ENCODE measurements at places on chromosomes 1 and 21.

DNA sequence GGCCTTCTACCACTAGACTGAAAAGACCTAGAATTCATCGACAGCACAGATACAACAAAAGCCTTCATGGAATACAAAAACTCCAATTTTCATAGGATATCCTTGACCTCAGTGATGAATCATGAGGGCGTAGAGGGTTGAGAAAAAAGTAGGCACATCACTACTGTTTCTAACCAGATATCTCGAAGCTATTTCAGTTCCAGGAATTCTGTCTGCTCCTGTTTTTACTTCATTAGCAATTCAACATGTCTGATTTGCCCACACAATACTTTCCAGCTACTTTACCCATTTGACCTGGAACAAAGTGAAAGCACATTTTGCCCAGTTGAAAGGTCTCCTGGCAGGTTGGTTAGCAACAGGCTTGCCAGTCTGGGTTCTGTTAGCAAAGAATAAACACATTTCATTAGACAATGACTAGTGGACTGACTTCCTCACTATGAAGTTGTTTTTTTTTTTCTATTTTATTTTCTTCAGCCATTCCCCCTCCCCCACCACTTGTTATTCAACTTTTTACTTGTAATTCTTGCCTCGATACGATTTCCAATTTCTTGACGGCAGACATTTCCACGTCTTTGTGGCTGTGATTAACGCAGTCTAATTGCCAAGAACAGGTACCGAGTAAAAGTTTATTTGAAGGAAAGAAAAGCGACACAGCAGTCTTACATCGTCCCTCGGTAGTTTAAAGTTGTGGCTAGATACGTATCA lies 4.0 kb upstream of the ZBTB18 start:
- DNase-seq: no peak

DNA sequence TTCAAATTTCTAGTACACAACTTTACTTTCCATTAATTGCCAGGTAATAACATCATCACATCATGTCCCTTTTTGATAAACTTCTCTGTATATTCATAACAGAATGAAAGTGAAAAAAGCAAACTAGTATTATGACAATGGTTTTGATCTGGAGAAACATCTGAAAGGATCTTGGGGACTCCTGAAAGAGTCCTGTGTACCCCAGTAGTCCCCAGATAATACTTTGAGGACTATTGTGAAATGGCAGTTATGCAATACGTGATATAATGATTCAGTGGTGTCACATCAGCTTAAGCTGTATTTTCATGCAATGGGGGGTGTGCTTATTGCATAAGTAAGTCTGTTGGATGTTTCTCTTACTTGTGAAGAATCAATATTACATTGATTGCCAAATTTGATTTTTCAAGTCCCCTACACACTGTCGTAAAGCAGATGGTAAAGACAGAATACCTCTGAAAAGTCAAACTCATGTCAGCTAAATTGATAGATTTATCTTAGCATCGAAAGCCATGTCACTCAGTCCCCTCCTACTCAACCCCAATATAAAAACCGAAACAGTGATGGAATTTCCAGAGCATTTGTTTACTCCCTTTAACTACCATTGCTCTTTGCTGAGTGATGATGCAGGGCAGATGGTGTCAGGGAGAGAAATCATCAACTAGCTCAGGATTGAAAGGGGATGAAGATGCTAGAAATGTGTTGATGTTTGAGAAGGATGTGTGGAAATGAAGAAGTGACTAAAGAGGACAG lies 146.7 kb upstream of the C1orf105 start:
- no peak for DNase-seq

DNA sequence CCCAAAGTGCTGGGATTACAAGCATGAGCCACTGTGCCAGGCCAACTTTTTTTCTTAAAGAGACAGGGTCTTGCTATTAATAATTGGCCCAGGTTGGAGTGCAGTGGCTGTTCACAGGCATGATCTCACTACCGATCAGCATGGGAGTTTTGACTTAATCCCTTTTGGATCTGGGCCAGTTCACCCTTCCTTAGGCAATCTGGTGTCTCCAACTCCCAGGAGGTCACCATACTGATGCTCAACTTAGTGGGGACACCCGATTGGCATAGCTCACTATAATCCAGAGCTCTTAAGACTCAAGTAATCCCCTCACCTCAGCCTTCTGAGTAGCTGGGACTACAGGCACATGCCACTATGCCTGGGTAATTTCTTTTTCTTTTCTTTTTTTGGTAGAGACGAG lies 64.2 kb upstream of the SCYL3 start:
- DNase-seq: no peak

- no peak for DNase-seq
Measured at GRCh38 chr1:169858467-169858866, 35.2 kb downstream of the SCYL3 start.

DNA sequence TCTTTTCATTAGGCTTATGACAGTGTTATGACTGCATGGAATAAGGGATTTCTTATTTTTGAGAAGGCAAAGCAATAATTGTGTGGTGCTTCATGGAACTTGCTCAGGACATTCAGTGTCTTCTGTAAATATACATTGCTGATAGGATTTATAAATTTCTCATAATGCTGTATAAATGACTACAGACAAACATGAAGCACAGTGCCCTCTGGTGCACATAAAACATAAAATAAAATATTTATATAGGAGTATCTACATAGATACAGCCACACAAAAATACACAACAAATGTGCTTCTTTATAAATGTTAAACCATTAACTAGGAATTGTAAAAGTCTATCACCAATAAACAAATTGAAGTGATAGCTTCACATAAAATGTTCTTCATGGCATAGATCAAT lies 24.1 kb downstream of the BRINP3 start:
- no peak for DNase-seq

- no peak for DNase-seq
Measured at GRCh38 chr1:219188331-219188803, 14.7 kb downstream of the LYPLAL1 start.

DNA sequence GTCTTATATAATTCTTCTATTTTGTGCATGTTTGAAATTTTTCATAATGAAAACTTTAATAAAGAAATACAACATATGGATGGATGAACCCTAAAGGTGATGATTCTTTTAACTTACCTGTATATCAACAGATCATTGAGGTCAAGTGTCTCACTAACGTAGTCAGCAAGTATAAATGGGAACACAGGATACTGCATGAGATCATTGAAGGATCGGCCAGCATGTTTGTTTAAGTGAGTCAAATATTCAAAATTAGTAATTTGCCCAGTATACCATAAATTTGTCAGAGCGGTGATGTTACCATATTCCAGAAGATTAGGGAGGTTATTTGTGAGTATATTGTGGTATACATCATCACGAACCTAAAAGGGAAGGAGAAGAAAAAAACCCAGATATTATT lies 71.0 kb upstream of the GNG4 start:
- no peak for DNase-seq

GRCh38 chr1:78113156-78113916 lies 67.6 kb downstream of the GIPC2 start:
- DNase-seq: no peak

Data from HFF-Myc (cell line).